ENCODE measurements at places on chromosomes 4 and X.

GRCh38 chrX:32150141-32150540 is 1061.2 kb downstream of the DMD start:
- no peak for DNase-seq

DNA sequence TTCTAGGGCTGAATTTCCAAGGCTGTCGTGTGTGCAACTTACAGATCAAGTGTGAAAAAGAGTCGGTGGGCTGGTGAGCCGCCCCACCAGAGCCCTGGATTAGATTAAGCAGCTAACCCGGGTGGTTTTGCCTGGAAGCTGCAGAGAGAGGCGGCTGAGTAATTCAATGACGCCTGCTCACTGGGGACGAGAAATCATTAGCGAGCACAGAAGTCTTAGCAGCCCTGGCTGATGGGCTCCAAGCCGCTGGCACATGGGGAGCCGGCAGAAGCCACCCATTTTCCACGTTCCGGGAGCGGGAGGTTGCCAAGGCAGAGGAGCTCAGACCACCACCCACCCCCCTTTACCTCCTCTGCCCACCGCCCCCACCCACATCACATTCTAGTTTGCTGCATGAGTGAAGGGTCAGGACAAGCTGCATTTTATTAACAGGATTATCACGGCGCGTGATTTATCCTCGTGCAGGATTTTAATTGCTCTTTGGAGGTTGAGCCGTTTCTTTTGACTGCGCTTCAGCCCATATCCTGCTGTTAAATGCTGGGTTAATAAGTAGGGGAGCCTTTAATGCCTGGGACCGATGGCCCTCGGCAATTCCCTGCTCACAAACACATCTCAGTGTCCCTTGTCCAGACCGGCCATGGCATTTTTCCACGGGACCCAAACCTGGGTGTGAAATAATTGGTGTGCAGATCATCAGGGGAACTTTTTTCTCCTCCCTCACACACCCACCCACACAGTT is 19.1 kb downstream of the BCOR start:
- DNase-seq: no peak

GRCh38 chr4:127698789-127699200 is 31.4 kb upstream of the SLC25A31 start:
- no peak for DNase-seq

- DNase-seq: no peak
Observed at GRCh38 chr4:15718959-15719358, 16.1 kb downstream of the BST1 start.

- no peak for DNase-seq
Observed at GRCh38 chrX:105701310-105702052, 120.9 kb upstream of the NRK start.

- DNase-seq: no peak
Observed at GRCh38 chr4:184292877-184293276, 75.2 kb upstream of the ENPP6 start.

DNA sequence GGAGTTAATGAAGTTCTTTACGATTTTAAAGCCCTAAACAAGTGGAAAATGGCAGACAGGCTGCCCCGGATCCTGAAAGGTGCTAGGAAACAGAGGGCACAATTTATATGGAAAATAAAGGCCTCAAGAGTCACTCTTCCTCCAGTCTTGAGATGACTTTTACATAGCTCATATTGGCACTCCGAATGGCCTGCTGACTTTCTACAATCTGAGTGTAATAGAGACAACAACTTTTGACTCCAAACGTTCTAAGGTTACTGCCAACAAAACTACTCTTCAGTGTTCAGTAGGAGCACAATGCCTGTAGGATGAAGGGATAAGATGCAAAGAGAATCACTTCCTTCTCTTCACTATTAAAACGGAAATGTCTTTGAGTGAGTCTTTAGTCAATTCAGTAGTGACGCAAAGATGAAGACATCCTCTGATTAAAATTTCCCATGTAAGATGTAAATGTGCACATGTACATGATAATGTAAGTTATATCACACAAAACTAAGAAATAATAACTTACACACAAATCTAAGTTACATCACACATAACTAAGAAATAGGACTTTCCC is 40.5 kb downstream of the VEGFC start:
- no peak for DNase-seq

- DNase-seq: no peak
Observed at GRCh38 chrX:37453821-37454220, 104.7 kb downstream of the PRRG1 start.

GRCh38 chr4:8039853-8040252 is 100.2 kb upstream of the AFAP1 start:
- DNase-seq: no peak

DNA sequence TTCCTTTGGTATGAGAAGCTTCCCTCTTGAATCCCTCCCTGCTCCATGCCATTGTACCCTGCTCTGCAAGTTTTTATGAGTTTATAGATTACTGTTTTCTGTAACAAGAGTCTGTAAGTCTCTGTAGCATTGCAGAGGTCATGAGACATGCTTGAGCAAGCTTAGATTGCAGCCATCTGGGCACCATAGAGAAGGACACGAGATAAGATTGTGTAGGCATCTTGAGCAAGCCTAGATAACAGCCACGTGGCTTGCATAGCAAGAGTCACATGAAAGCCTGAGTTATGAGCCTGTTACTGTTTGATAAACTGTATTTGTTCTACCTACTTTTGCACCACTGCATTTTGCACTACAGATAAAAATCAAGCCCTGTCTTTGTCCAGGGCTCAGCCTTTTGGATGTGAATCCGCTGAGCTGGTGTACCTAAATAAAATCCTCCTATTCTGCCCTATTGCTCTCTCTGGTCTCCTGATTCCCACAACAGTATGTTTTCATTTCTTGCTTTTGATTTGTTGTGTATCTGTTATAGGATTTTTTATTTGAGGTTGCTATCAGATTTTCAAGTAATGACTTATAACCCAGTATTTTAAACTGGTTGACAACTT is 127.4 kb upstream of the ANKRD50 start:
- no peak for DNase-seq

GRCh38 chr4:108244606-108245005 is 75.9 kb upstream of the LEF1 start:
- DNase-seq: no peak

GRCh38 chrX:101430457-101431078 is 22.5 kb downstream of the HNRNPH2 start:
- DNase-seq: no peak

DNA sequence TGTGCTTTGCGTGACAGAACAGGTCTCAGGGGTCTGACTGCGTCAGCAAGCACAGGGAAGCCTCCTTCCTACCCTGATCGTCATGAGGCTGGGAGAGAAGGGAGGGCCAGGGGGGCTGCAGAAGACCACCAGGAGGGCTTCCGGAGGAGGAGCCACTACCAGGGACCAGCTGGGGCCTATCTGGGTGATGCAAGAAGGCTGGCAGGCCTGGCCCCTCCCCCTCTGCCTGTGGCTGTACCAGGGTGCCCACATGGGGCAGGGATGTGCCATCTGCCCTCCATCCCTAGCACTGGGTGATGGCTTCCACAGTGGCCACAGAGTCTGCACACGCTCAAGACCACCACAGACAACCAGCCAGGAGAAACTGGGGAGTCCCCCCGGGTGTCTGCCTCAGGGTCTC is 116.4 kb upstream of the NKX1-1 start:
- DNase-seq: no peak

DNA sequence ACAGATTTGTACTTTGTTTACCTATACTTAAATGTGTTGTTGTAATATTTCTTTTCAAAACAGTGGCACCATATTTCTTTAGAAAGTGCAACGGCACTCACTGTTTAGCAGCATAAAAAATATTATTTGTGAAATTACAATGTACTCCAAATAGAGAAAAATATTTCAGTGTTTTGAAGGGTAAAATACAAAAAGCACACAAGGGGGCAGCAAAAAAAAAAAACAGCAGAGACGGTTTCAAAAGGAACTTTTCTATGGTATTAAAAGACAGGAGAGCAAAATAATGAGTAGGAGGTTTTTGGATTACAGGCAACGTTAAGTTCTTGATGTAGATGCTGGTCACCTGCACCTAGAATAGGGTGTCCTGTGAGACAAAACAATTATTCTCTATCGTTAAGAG is 2.0 kb downstream of the NUDT11 start:
- no peak for DNase-seq
